RCC 7860 (cell line): ENCODE measurements at places on chromosomes 11 and 22.

GRCh38 chr22:39847477-39847876 is 46.1 kb downstream of the ENTHD1 start:
- no peak for DNase-seq

DNA sequence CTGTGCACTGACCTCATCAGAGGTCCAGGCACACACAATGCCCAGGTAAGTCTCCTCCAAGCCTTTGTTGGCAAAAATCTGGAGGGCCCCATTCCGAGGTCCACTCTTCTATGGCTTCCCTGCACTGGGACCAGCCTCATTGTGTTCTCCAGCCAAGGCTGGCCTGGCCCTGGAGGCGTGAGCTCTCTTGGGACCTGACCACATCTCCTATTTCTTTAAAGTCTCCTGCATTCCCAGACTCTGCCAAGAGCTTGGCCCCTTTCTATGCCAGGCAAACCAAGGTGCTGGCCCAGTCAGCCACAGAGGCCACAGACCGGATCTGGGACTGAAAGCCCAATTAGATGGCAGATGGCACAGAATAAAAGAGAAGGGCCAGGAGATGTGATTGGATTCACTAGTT is 55.1 kb downstream of the C11orf58 start:
- no peak for DNase-seq

DNA sequence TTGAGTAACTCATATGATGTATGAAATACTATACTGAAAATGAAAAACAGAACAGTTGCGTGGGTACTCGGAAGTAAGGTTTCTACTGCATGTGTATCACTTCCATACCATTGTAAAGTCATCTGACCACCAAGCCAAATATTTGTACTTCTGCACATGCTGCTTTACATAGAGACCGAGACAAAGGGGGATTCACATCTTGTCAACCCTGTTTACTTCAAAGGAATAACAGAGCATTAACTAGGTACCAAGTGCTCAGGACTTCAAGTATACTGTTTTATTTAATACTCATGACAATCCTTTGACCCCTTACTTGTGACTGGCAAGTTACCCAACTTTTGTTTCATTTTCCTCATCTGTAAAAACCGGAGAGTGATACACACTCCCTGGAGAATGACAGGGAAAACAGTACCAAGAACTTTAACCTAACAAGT is 9.9 kb downstream of the MAPK1 start:
- DNase-seq: no peak

GRCh38 chr22:34150023-34150422 is 229.7 kb upstream of the LARGE1 start:
- DNase-seq: no peak

DNA sequence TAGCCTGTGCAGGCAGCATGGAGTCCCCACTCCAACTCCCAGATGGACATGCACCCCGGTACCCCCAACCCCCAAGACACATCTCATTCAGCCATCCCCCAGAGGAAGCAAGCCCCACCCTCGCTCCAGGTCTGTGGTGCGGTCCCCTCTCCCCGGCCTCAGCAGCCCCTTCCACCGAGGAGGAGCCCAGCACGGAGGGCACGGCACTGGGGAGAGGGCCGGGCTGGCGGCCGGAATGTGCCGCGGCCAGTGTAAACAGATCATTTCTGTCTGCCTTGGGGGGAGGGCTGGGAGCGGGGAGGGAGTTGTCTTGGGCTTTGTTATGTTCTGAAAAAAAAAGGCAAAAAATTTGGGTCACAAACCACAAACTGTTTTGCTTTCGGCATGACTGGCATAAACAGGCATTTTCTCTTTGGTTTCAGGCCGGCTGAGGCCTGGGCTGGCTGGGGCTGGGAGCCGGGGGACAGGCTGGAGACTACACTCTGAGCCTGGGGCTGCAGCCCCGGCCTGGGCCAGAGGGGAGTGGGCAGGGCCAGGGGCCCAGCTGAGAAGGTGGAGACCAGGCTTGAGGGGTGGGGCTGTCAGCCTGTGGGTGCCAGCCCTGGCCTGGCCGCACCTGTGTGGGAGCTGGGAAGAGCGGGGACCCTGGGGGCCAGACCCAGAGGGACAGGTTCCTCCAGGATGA is 16.8 kb downstream of the IGF2 start:
- no peak for DNase-seq

- DNase-seq: no peak
Observed at GRCh38 chr22:31341386-31342088, 4.6 kb downstream of the PATZ1 start.

DNA sequence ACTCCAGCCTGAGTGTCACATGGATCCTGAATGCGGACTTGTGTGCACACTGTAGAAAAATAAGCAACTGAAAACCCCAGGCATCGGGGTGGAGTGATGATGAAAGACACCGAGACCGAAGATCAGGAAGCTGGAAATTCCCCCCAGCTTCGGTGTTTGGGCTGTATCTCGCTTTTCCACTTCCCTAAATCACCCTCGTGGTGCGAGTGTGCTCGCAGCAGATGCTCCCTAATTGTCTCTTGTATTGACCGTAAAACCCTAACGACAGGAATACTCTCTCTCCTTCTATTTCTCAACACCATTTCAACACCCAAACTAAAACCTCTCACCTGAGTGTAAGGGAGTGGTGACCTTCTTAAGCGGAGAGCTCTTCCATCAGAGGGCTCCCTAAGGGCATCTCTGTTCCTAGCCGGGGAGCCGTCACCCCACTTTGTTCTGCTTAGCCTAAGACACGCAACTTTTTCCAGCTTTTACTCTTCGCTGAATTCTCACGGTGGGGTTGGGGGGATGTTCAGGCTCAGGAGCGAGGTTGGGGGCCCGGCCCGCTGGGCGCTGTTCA is 635 bp upstream of the GRK3 start:
- no peak for DNase-seq
